MG63 (cell line): ENCODE measurements at places on chromosomes 2 and 18.

- peak; percentile 43 for DNase-seq
Measured at GRCh38 chr18:61209801-61210200, 123.4 kb upstream of the CDH20 start.

DNA sequence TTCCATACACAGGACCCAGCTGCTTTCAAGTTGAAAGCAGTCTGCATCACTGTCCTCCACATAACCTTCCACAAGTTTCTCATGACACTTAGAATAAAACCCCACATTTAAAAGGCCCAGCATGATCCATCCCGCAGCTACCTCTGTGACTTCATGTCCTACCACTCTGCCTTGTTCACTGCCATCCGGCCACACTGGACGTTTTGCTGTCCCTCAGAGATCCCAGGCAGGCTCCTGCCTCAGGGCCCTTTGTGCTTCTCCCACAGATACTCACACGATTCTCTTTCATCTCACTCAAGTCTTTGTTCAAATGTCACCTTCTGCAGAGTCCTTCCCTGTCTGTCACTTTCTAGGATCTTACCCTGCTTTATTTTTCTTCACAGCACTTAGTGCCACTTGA, 232.9 kb upstream of the BOD1L2 start:
- DNase-seq = no peak

GRCh38 chr18:8167673-8168072, 441.6 kb upstream of the RAB12 start:
- DNase-seq = no peak

GRCh38 chr2:112699984-112700667, 20.7 kb upstream of the NT5DC4 start:
- DNase-seq = no peak

GRCh38 chr2:124609667-124610066, 584.6 kb downstream of the CNTNAP5 start:
- DNase-seq = no peak

GRCh38 chr2:53475321-53475720, 292.3 kb upstream of the CHAC2 start:
- peak; percentile 55 for DNase-seq

DNA sequence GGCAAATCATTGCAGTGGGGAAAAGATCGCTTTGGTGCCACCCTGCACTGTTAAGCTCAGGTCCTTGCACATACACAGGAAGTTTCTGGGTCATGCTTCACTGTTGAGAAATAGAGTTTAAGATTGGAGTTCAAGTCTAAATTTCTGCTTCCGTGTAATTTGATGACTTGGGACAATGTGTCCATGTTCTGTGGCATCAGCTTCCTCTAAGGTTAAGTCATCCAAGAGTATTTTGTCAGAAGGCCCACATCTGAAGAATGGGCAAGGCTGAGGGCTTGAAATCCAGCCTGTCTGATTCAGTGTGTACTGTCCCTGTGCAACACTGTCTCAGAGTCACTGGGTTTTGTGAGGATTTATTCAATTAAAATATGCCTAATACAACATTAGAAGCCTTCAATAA, 880.7 kb downstream of the SUCLG1 start:
- no peak for DNase-seq

DNA sequence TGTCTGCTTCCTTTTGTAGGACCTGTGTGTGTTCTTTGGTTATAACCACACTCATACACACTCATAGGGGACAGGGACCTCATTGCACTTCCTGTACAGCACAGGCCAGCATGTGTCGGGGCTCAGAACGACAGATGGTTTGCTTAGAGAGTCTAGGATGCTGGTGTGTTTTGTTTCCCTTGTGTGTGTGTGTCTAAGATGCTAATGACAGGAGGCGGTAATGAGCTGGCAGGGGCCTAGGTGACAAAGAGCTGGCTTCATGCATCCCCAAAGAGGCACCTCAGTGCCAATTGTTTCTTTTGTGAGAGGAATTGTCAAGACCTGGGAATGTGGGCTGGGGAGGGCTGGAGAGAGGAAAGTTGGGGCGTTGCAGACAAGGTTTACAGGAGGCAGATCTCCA, 66.6 kb downstream of the CELF4 start:
- DNase-seq = no peak

DNA sequence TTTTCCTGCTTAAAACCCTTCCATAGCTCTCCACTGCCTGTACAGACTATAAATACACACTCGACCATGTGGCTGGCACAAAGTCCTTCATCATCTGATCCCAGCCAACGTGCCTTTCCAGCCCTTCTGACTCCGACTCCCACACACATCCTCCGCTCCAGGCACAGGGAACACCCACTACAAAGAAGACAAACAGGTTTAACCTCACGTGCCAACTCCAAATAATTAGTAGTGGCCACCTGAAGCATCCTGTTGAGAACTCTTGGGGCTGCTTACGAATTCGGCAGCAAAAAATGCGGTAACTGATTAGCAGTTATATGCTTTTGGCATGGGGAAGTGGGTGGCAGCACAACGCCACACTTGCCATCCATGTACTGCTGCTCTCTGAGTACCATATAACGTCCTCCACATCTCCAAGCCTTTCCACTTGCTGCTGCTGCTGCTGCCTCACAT, 12.1 kb downstream of the SPIRE1 start:
- no peak for DNase-seq

GRCh38 chr2:181153886-181154285, 173.5 kb downstream of the UBE2E3 start:
- no peak for DNase-seq

GRCh38 chr2:217167531-217167930, 307.7 kb upstream of the TNP1 start:
- DNase-seq = no peak

DNA sequence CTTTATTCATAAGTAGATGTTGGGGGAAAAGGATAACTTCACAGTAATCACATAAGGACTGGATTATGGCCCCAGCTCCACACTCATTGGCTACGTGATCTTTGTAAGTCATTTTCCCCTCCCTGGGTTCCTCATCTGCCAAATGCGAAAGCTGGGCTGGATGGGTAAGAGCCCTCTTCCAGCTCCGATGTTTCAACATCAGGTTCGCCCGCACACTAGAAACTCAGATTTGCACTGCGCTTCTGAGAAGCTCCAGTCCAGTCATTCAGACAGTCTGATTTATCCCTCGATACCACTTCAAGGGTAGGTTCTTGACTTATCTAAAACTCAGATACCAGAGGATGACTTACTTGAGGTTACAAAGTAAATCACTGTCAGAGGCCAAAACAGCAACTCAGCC, 31.0 kb upstream of the RMDN2 start:
- no peak for DNase-seq

- DNase-seq = no peak
Measured at GRCh38 chr2:232984451-232985207, 28.4 kb downstream of the NGEF start.

GRCh38 chr2:127453013-127453391, 34.8 kb downstream of the PROC start:
- no peak for DNase-seq

GRCh38 chr2:224287531-224287930, 114.4 kb downstream of the FAM124B start:
- peak; percentile 28 for DNase-seq

DNA sequence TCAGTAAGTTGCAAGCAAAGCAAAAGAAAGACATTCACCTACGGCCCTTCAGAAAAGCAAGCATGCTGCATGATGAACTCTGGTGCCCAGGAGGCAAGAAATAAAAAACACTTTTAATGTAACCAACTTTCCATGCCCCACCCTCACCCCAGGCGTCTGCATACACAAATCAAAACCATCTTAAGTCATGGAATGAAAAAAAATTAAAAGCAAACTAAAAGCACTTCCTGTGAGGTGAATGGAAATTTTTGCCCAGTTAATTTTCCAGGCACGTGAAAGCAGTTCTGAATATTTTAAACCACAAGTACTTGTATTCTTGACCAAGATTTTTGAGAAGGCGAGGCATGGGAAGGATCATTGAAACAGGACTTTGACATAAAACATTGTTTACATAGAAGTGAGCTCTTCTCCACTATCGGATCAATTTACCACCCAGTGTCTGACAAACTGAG, 2.5 kb upstream of the ICOS start:
- DNase-seq = no peak

- no peak for DNase-seq
Measured at GRCh38 chr2:233980955-233981561, 63.9 kb downstream of the TRPM8 start.

DNA sequence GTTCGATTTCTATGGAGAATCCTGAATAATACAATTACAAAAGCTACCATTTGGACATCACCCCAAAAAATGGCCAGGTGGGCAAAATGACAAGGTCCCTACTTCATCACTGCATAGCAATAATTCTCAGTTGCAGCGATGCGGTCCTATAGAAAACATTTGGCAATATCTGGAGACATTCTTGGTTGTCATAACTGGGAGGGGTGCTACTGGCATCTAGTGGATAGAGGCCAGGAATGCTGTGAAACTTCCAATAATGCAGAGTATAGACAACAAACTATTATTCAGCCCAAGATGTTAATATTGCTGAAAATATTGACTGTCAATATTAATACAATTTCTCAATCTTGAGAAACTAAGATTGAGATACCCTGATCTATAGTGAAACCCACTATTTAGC, 637.8 kb upstream of the PKDCC start:
- no peak for DNase-seq

DNA sequence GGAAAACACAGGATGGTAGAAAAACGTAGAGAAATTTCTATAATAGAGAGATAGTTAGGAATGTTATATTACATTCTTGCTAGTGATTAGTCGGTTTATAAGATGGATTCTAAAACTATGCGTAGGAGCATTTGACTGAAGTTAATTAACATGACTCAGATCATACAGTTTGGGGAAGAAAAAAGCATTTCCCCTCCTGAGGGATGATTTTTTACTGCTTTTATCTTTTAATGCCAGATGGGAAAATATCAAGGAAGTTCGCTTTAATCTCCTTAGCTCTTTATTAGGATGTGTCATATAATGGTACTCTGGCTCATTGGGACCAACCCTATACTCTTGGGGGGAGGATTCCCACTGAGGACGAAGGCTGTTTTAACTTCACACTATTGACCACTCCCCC, 502.1 kb downstream of the TGIF1 start:
- no peak for DNase-seq

DNA sequence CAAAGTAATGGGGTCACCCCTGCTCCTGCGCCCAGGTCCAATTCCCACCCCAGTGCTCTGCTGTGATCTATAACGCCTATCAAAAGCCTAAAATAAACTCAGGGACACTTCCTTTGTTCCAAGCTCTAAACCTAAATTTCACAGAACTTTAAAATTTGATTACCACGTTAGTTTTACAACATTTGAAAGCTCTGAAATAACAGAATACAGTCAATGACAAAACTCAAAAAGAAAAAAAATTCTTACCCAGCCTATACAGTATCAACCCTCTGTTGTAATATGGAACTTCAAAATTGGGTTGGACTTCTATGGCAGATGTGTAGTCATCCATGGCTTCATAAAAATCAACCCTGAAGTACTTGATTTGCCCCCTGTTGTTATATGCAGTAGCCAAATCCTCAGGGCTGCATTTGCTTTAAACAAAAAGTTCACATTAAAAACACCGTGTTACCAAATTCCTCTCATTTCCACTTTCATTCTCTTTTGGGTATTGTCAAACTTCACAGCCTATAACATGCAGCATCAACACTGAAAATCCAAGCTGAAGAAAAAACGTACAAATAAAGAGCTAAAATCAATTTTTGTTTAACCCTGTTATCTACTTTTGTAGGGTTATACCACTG, 4.0 kb downstream of the TTC32 start:
- no peak for DNase-seq

- no peak for DNase-seq
Measured at GRCh38 chr2:25822190-25823117, 55.8 kb downstream of the ASXL2 start.

- DNase-seq = no peak
Measured at GRCh38 chr2:169759987-169760386, 26.4 kb downstream of the KLHL23 start.

DNA sequence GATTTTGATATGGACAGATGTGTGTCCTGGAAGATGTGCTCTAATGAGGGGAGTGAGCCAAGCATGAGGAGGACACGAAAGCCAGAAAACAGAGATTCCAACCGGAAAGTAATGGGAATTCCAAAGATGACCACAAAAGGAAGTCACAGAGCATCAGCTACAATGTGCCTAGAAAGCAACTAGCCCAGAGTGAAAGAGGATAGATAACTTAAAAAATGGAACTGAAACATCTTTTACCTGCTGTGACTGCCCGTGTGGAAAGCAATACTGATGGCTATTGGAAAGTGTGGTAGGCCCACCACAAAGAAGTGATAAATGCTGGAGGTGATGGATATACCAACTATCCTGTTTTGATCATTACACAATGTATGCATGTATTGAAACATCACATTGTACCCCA, 21.6 kb downstream of the DNMT3A start:
- DNase-seq = no peak

DNA sequence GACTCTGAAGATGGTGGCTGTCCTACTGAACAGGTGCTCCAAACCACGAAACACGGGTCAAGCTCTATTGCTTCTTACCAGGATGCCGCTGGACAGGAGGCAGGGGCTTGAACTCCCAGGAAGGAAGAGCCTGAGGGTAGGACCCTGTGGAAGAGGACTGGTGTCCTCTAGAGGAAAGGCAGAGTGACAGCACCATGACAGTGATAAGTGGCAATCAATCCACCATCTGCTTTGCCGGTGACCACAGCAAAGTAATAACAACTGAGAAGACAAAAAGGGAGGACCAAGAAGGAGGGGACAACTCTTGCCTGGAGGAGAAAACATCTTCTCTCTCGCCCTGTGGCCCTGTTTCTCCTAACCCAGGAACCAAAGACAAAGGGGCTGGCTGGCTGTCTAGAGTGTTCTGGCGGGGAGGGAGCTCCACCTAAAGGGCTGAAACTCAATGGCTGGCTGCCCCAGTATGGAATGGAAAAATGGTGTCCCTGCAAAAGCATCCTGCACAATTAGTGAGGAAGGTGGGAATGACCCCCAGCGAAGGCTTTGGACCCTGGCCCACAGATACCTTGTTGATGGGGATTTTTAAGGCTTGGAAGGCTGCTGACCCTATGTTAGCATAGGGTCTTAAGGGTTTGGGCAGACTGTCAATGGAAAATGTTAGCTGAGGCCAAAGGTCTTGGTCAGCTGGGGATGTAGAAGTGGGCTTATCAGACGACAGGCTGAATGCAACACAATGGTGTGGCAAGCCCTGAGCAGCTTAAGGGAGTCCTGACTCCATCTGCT, 35.4 kb downstream of the PROC start:
- DNase-seq = no peak

- DNase-seq = no peak
Measured at GRCh38 chr2:38106405-38107094, 30.6 kb upstream of the CYP1B1 start.

GRCh38 chr2:241885291-241885945, 15.9 kb downstream of the RTP5 start:
- DNase-seq = no peak
